ENCODE measurements at places on chromosomes 2 and 18. TPM values are rescaled to one million over a fixed set of nuclear protein-coding genes. Genes with fewer than 3 reads are reported as not detected.
A peak's percentile ranks its signal among the peaks of the same experiment; 100 is the strongest.

DNA sequence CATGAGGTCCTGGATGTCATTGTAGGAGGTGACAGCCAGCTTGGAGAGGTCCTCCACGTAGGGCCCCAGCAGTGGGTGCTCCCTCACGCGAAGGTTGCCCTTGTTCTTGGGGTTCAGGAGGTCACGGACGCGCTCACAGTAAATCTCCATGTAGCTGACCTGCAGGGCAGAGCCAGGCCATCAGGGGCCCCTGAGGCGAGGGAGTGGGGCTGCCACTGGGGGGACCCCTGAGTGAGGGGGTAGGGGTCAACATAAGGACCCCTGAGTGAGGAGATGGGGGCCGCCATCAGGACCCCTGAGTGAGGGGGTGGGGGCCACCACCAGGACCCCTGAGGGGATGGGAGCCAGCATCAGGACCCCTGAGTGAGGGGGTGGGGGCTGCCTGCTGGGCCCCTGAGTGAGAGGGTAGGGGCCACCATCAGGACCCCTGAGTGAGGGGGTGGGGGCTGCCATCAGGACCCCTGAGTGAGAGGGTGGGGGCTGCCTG is 33.6 kb downstream of the KIF1A start:
- no peak for DNase-seq

The DPP4 gene
- 11.8 TPM for total RNA-seq

DNA sequence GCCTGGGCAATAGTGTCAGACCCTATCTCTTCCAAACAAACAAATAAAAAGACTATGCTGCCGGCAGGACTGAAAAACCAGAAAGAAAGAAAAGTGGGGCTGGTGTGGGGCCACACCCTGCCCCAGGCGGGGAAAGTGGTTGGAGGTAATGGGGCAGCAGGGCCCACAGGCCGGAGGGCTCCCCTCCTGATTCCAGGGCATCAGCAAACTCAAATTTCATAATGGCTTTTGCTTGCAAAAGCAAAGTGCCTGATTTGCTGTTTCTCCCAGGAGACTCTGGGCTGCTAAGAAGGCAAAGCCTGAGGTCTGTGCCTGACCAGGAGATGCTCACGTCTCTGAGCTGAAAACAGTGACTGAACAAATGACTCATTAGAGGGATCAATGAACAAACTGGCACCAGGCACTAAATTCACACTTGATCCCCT is 121.9 kb downstream of the HDAC4 start:
- DNase-seq: no peak

DNA sequence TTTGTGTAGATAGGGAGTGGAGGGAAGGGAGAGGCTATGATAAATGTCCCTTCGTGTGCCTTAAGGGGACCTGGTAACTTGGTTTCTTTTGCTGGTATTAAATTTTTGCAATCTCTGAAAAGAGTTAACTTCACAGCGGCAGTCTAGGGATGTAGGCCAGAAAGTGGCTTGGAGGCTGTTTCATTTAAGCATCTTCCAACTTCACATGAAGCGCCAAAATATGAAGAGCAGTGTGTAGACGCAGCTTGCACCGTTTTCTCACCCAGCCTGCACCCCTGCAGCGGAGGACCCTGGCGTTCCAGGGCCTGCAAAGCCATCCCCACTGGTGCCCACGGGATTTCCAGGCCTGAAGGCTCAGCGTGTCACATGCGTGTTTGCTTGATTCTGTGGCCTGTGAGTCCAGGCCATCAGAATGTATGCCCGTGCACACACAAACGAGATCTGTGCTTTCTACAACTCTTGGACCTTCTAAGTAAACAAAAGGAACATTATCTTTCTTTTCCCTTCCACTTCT is 87.2 kb upstream of the EPB41L3 start:
- no peak for DNase-seq

The MLPH gene
- total RNA-seq: 25.5 TPM

GRCh38 chr18:21305621-21306020 is 63.6 kb downstream of the GREB1L start:
- no peak for DNase-seq

GRCh38 chr2:73260338-73260984 is 23.8 kb downstream of the FBXO41 start:
- DNase-seq: no peak

DNA sequence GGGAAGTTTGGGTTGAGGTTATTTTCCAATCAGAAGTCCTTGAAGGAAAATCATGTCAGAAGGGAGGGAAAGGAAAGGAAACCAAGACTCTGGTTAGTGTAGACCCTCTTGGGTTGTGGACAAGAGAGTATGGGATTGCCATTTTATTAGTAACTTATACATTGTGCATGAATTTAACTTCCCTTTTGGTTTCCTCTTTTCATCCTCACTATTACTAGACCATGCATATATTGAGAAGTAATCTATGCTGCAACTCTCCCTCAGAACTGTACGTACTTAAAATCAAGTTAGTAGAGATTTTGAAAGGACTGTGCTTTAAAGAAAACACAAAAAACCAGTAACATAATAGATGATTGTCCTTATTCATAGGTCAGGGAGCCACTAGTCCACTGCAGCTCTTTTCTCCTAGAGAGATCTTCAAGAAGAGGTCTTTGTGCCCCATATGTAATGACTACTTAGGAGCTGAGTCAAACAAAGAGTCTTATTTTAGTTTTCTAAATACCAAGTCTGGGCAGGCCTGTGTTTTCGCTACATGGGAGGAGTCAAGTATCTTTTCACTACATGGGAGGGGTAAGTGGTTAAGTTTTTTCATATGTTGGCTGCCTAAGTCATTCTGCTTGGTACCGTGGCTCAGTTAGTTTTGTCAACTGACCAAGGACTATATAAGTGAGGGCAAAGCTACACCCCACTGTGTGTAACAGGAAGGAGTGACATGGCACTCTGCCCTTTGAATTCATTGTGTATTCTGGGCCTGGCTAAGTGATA is 25.2 kb upstream of the FAM117B start:
- DNase-seq: no peak

The CAPN14 gene
- 0.36 TPM for total RNA-seq

The COL4A4 gene
- total RNA-seq: 7.4 TPM

GRCh38 chr2:233331536-233331935 is 22.8 kb upstream of the DGKD start:
- peak; percentile 64 for DNase-seq

DNA sequence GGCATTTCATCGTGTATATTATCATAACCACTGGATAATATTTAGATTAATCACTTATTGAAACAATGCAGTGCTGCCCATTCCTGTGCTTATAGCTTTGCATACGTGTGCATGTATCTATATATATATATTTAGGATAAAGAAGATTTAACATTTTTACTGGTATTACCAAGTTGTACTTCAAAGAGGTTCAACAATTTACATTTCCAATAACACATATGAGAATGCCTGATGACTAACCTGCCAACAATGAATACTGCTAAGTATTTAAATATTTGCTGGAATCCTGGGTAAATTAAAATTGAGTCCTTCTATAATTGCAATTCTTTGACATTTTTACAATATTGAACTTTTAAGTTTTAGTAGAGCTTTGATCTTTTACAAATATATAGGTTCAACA is 111.4 kb downstream of the SLC39A10 start:
- no peak for DNase-seq

The RAB17 gene
- 1.1 TPM for total RNA-seq

The GKN1 gene
- not detected for total RNA-seq

DNA sequence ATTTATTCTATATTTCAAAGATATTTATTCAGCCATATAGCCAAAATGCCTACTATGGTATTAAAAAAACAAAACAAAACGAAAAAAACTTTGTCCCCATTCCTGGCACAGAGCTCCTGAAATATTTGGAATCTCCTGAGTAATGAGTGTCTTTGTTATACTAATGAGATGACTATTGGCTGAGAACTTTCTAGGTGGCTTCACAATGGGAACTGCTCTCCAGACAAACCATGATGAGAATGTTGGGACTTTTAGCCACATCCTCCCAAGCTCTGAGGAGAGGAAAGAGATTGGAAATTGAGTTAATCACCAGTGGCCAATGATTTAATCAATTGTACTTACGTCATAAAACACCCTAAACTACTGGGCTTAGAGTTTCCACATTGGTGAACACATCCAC is 631.8 kb upstream of the SETBP1 start:
- DNase-seq: no peak

GRCh38 chr2:25201265-25201664 is 32.9 kb upstream of the POMC start:
- DNase-seq: no peak

- DNase-seq: no peak
Observed at GRCh38 chr18:79896738-79897137, 54.7 kb downstream of the SLC66A2 start.

- DNase-seq: no peak
Observed at GRCh38 chr18:73614812-73615211, 532.8 kb downstream of the FBXO15 start.

GRCh38 chr2:154375579-154375931 is 322.9 kb upstream of the KCNJ3 start:
- DNase-seq: no peak

- no peak for DNase-seq
Observed at GRCh38 chr2:138212434-138212833, 248.2 kb downstream of the HNMT start.

The KANSL1L gene
- 55.9 TPM for total RNA-seq

DNA sequence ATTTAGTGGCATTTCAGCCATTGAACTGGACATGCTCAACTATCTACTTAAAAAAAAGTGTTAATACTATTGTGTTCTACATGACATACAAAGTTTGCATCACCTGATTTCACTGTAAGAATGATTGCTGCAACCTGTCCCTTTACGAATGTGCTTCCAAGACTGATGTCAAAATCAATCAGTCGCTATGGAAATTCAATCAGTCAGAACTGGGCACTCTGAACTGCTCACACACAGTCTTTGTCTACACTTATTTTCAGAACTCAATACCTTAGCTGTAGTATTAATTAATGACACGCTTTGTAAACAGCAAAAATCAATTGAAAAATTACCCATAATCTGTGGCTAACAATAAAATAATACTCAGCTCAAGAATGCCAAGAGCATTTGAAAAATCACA is 70.3 kb upstream of the KLHL29 start:
- DNase-seq: no peak

The LAPTM4A gene
- total RNA-seq: 253 TPM

DNA sequence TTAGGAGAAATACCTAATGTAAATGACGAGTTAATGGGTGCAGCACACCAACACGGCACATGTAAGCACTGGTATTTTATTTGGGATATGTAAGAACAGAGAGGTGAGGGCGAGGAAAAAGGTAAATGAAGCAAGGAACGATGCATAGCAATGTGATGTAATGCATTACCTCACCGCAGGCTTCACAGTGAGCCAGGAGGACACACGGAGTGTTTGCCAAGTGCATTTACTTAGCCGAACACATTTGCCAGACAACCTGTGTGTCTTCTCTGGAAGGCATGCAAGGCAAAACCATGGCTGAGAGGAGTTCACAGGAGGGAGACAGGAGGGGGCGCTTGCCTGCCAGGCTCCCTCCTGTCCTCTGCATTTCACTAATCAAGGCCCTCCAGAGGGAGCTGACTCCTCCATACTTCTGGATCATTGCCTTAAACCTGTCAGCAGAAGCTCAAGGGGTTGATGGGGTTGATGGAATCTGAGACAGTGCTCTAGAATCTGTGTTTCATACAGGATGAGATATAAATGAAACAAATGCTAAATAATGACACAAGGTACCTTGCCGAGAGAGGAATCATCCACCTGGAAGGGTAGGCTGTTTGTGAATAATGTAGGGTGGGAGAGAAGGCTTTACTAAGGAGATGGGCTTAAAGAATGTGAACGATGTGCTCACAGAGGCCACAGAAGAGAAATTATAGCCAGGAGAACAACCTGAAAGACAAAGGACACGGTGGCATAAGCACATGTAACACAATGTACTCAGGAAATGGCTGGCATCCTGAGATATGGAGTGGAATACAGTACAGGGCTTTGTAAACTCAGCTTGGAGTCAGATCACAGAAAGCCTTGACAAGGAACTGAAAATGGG is 9.1 kb upstream of the TPRKB start:
- no peak for DNase-seq

- DNase-seq: peak; percentile 66
Observed at GRCh38 chr18:11040823-11041656, 108.3 kb downstream of the PIEZO2 start.

Data from sciatic nerve (tissue), 2 donors.